ENCODE measurements at places on chromosomes 5 and 9. TPM values are rescaled to one million over a fixed set of nuclear protein-coding genes. Genes with fewer than 3 reads are reported as not detected.

DNA sequence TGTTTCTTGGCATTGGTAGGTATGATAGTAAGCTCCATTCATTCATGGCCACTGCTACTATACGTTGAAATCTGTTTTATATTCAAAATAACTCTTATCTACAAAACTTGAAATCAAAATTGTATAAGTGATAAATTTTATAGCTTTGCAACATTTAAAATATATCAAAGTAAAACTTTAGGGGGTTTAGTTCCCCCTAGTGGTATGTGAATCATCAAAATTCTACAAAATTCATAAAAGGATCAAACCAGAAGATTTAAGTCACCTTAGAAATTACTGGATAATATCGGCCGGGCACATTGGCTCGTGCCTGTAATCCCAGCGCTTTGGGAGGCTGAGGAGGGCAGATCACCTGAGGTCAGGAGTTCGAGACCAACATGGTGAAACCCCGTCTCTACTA is 243.0 kb upstream of the CDH18 start:
- DNase-seq = no peak

Gene SCAI
- 2.6 TPM for total RNA-seq

Gene TSSK1B
- not detected for total RNA-seq

Gene CCL28
- total RNA-seq = 2.3 TPM

Measured in left lobe of liver (tissue), 2 donors.